ENCODE measurements at places on chromosomes 13 and 19. TPM values are rescaled to one million over a fixed set of nuclear protein-coding genes. Genes with fewer than 3 reads are reported as not detected.

Gene GPR183
- total RNA-seq = not detected

Gene FBXO27
- total RNA-seq = 9.0 TPM

Gene FLT1
- not detected for total RNA-seq

Gene PSG2
- not detected for total RNA-seq

Gene UBAC2
- total RNA-seq = 55.5 TPM
